Right cardiac atrium (tissue), 5 donors: ENCODE measurements at places on chromosomes 16 and 17. TPM values are rescaled to one million over a fixed set of nuclear protein-coding genes. Genes with fewer than 3 reads are reported as not detected.

The OR3A3 gene
- not detected for total RNA-seq

The GNG13 gene
- total RNA-seq, result not detected

The PAQR4 gene
- total RNA-seq, result 4.0 TPM

The PRPSAP1 gene
- 35.5 TPM for total RNA-seq

The FNDC8 gene
- total RNA-seq, result not detected

The FLOT2 gene
- 87.2 TPM for total RNA-seq

The CCDC144A gene
- 4.6 TPM for total RNA-seq

The MT3 gene
- 2.0 TPM for total RNA-seq

The CA5A gene
- not detected for total RNA-seq

The CCL16 gene
- not detected for total RNA-seq

The FBXW10 gene
- 0.14 TPM for total RNA-seq

The ARL5C gene
- not detected for total RNA-seq

The FZD2 gene
- total RNA-seq, result 12.3 TPM

The CDC42EP4 gene
- 47.1 TPM for total RNA-seq

The KRTAP3-2 gene
- not detected for total RNA-seq

The ABI3 gene
- total RNA-seq, result 5.7 TPM

The GAS2L2 gene
- 0.09 TPM for total RNA-seq

The SEPTIN12 gene
- total RNA-seq, result not detected

The PRKCB gene
- 2.8 TPM for total RNA-seq

The KRT12 gene
- total RNA-seq, result not detected

The PPP1R27 gene
- 0.85 TPM for total RNA-seq

The TAC4 gene
- 0.47 TPM for total RNA-seq

The GPR139 gene
- total RNA-seq, result not detected

The CASKIN2 gene
- total RNA-seq, result 50.4 TPM

The DNAI2 gene
- total RNA-seq, result not detected

The RARA gene
- total RNA-seq, result 39.0 TPM

The ERI2 gene
- total RNA-seq, result 11.6 TPM

The CMTM1 gene
- 0.82 TPM for total RNA-seq

The DUS2 gene
- total RNA-seq, result 7.7 TPM

The CPHXL2 gene
- total RNA-seq, result not detected

The AATK gene
- total RNA-seq, result 8.6 TPM

The HES7 gene
- total RNA-seq, result 0.62 TPM

The SULT1A2 gene
- 3.8 TPM for total RNA-seq

The ST6GALNAC1 gene
- total RNA-seq, result 3.2 TPM

The MT1M gene
- total RNA-seq, result 7.8 TPM

The ABCC12 gene
- not detected for total RNA-seq

The TPSD1 gene
- 0.26 TPM for total RNA-seq

The CCDC102A gene
- 11.7 TPM for total RNA-seq

The C16orf74 gene
- total RNA-seq, result 1.2 TPM

The SMIM5 gene
- total RNA-seq, result 6.9 TPM

The DOC2A gene
- 0.40 TPM for total RNA-seq

The MYH13 gene
- total RNA-seq, result not detected

The C1QTNF8 gene
- not detected for total RNA-seq

The CCL2 gene
- total RNA-seq, result 25.7 TPM

The SHISA6 gene
- total RNA-seq, result 0.08 TPM

The CCL1 gene
- total RNA-seq, result not detected

The PITPNM3 gene
- 2.4 TPM for total RNA-seq

The NRN1L gene
- total RNA-seq, result 0.53 TPM
